ENCODE measurements at places on chromosomes 3 and 15. TPM values are rescaled to one million over a fixed set of nuclear protein-coding genes. Genes with fewer than 3 reads are reported as not detected.

GRCh38 chr15:100779331-100780207, 100.1 kb upstream of the ALDH1A3 start:
- no peaks in the 10 kb centered on the region for H3K36me3 ChIP-seq
- H3K27ac ChIP-seq: no peak overlapping the region
- peak; percentile 22 for DNase-seq
- H3K4me3 ChIP-seq: no peak overlapping the region

GRCh38 chr15:45535486-45536042, 13.0 kb upstream of the SLC30A4 start:
- peaks cover 15% of the 10 kb centered on the region for H3K27me3 ChIP-seq
- H3K27ac ChIP-seq: no peak overlapping the region
- no peaks in the 10 kb centered on the region for H3K4me1 ChIP-seq
- H3K36me3 ChIP-seq: no peaks in the 10 kb centered on the region

GRCh38 chr15:33526532-33526931, 215.8 kb downstream of the RYR3 start:
- H3K36me3 ChIP-seq: no peaks in the 10 kb centered on the region
- no peak overlapping the region for H3K4me3 ChIP-seq
- H3K27ac ChIP-seq: no peak overlapping the region
- H3K27me3 ChIP-seq: no peaks in the 10 kb centered on the region
- no peak for DNase-seq

The HIGD2B gene
- total RNA-seq: not detected

The PRTG gene
- not detected for total RNA-seq

The C3orf80 gene
- 0.15 TPM for total RNA-seq

The HYAL1 gene
- 0.14 TPM for total RNA-seq

The LDHAL6B gene
- not detected for total RNA-seq
